ENCODE measurements at places on chromosomes 2 and 18.

DNA sequence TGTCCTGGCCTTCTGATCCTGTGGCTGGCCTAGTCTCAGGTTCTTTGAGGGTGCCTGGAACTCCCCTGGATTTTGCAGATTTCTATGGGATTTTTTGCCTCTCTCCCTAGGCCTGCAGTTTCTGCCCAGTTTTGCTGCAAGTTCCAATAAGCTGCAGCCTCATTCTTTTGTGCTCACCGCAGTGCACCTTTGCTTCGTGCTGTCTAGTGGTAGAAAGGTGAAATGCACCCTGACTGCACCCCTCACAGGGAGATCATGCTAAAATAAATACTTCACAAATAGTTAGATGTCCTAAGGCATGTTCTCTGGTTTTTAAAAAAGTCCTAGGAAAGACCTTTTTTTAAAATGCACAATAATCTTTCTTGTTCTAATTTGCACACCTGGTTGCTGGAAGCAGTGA is 72.5 kb downstream of the GNAL start:
- no peak for DNase-seq

DNA sequence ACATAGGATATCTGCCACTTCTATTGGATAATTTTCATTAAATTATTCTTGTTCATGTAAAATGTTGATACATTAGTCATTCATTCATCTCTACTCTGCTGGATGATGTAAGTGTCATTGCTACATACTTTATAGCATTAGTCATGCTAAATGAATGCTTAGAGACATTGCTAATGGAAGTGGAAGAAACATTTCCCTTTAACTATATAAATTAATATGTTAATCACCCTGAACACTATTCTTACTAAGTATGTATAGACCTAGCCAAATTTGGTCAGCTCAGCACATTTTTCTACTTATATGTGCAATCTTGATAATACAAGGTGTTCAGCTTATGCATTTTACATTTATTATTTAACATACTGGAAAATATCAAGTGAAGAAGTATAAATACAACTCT is 160.2 kb downstream of the DPP4 start:
- DNase-seq = peak; percentile 24

GRCh38 chr2:46774499-46775228 is 140.9 kb downstream of the MCFD2 start:
- DNase-seq = no peak

DNA sequence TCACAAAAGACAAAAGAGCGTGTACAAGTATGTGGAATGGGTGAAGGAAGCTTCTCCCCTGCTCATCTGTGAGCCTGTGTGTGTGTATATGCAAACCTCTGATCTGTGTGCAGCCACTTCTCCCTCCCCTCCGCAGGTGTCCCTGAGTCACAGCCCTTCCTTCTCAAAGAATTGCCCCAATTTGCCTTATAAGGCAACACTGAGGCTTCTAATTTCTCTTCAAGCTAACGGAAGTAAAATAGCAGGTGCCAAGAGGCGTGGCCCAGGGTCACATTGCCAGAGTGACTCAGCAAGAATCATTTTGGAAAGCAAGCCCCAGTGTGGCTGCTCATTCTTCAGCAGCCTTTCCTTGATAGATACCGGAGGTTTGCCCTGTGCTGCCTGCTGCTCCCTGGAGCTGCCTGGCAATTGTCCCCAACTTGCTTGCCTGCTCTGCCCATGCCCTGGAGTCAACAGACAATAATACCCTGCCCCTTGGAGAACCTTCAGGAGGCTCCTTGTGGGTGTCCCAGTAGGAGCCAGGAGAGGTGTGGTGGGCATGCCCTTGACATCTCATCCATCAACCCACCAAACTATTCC is 37.3 kb upstream of the BMP10 start:
- DNase-seq = no peak

GRCh38 chr2:25253153-25253626 is 84.8 kb upstream of the POMC start:
- DNase-seq = no peak

DNA sequence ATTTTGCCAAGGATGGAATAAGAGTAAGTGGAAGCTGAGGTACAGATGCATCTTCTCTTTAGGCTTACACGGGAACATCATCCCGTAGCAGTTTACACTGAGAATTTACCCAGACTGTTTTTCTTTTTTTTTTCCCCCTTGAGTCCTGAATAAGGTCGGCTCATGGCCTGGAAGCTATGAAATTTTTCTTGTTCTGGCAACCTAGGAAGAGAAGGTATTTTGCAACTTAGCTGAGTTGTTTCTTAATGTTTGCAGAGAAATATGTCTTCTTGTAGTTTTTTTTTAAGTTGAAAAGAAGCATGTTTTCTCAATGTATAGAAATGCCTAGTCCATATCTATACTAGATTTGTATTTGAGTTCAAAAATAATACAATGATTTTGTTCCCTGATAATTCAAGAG is 712.5 kb downstream of the TDRD15 start:
- no peak for DNase-seq

DNA sequence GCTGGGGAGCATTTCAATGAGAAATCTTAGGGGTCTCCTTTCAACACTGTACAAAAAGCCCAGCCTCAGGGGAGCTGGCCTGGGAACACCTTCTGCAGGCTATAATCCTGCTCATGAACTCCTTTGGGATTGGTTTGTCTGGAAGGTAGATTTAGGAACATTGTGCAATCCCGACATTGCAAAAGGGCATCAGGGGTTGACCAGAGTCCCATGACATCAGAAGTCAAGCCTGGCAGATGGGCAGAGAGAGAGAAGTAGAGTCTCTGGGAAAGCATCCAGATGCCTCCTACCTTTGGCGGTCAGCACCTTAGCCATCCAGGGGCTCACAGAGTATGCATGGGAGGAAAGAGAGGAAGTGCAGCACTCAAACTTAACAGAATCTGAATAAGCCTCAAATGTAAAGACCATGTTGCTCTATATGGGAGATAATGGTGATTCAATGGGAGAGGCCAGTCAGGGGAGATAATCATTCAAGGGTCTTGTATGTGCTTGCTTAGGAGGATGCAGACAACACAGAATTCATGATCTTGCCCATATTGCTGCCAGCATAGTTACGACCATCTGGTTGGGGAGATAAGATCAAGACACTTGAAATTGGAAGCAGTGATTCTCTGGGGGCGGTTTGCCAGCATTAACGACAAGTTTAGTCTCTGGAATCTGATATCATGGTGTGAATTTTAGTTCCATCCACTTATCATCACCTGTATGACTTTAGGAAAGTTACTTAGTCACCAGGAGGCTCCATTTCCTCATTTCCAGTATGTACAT is 58.3 kb upstream of the UPP2 start:
- no peak for DNase-seq

DNA sequence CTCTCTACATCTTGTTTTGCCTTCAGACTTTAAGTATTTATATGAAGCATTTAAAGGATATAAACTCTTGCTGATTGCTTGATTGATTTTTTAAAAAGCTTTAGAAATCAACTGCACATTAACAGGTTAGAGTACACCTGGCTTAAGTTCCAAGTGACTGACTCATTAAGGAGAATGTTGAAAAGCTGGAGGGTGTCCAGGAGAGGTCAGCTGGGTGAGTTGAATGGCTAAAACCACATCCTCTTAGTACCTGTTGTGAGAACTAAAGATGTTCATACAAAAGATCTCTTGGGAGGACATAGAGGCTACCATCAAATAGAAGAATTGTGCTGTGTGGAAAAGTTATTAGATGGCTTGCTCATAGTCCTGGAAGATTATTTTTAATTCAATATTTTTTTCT is 206.8 kb downstream of the TXNL1 start:
- DNase-seq = no peak

GRCh38 chr2:13114391-13114790 is 397.7 kb downstream of the TRIB2 start:
- DNase-seq = no peak

GRCh38 chr18:22018366-22018765 is 151.0 kb upstream of the GATA6 start:
- no peak for DNase-seq

DNA sequence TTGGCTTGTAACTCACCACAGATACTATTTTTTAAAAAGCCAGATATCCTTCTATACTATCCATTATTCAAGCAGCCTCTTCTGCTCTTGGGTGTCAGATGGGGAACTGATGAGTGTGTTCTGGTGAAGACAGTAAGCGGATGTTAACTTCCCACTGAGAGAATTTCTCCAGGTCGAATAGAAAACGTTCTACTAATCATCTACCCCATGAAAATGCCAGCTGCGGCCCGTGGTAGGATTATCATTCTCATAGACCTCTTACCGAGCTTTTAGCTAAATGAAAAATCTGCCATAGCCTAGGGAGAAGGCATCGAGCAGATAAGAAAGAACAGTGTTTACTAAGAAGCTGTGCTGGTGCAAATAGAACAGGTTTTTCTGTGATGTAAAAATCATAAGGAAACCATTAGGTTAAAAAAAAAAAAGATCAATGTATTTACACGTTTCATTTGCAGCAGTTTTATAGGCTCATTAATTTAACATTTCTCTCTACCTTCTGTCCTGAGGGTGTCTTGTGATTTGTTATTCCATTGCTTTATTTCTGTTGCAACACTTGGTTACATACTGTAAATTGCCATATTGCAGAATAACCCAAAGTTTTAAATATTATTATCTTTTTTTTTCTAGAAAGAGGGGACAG is 1521.5 kb upstream of the ZEB2 start:
- DNase-seq = no peak

GRCh38 chr2:168612719-168613118 is 156.6 kb downstream of the CERS6 start:
- DNase-seq = no peak

GRCh38 chr2:47062681-47063537 is 92.2 kb downstream of the STPG4 start:
- no peak for DNase-seq

DNA sequence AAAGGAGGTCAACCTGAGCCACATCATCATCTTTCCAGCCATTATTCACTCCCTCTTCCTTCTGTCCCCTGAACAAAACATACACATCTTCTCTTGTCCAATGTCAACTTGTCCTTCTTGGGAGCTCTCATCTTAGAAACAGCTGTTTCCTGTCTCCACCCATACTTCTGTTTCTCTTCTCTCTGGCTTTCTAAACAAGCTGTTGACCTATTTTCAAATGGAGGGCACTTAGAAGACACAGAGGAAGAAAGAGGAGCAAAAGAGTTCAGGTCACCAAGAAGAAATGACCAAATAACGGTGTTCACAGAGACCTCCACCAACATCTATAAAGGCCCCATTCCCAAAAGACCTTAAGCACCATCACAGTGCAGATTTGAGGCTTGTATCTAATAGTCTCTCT is 355.9 kb upstream of the HNRNPA3 start:
- no peak for DNase-seq

GRCh38 chr18:64017870-64018269 is 48.0 kb downstream of the SERPINB8 start:
- DNase-seq = peak; percentile 23

- DNase-seq = no peak
These were observed 75.1 kb downstream of the PLEKHM3 start for GRCh38 chr2:207950063-207950760.

- DNase-seq = no peak
These were observed 244.3 kb downstream of the ETAA1 start for GRCh38 chr2:67641312-67642045.

DNA sequence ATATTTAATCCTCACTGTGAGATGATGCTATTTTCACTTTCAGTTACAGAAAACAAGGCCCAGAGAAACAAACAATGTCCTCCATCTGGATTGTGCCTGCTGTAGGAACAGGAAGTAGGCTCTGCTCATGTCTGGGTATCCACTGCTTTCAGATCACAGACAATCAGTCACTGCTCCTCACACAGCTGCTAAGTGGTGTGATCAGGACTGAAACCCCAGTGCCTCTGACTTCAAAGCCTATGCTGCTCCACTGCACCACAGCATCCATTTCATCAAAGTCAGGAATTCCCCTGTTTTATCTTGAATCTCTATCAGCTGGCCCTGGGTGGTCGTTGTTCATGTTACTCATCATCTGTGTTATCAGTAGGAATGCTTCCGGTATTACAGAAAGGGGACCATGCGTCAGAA is 303.8 kb upstream of the TRIB2 start:
- no peak for DNase-seq

DNA sequence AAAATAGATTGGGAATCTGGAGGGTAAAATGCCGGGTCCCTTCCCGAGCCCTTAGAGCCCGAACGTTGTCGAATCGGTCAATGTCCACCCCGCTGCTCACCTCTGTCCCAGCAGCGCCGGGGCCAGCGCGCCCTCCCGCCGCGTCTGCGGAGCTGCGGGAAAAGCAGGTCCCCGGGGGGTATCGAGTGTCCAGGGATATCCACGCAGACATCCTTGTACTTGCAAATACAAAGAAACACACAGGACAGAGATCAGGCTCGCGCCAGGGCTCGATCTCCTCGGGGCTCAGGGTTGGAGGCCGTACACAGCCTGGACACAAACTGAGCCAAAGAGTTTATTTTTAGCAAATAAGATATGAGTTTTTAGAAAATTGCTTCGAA is 2.3 kb upstream of the GATA6 start:
- DNase-seq = no peak

DNA sequence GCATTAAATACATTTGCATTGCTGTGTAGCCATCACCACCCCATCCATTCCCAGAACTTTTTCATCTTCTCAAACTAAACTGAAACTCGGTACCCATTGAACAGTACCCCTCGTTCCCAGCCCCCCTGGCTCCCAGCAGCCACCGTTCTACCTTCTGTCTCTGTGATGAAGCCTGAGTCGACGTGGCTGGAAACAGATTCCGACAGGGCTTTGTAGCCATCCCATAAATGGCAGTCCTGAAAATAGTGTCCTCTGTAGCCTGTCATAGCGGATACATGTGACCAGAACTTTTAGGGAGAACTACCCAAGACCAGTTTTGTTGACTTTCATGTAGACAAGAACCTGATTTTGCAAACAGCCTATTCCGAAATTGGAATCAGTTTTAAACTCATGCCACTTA is 59.1 kb downstream of the TSHZ1 start:
- DNase-seq = no peak

- DNase-seq = no peak
These were observed 731.7 kb upstream of the ID2 start for GRCh38 chr2:7950035-7950612.

- DNase-seq = no peak
These were observed 48.2 kb downstream of the COL4A4 start for GRCh38 chr2:227115761-227116160.

DNA sequence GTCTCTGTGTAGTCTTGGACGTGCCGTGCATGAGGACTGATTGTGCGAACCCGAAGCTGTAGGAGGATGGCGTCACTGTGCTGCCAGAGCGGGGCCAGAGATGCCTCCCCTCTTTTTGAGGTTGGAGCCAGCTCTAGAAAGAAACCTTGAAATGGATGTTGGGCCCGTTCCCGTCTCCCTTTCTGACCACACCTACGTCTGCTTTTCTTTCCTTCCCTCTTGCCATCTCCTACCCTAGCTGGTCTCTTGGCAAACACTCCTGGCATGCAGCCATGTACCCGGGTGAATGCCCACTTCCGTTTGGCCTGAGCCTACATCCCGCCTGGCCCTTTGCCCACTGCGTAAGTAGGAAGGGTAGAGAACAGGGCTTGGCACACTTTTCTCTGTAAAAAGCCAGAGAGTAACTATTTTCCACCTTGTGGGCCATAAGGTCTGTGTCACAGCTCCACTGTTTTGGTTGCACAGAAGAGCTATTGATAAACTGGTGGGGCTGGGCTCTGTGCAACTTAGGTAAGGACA is 37.4 kb downstream of the SH3BP4 start:
- DNase-seq = peak; percentile 45

- no peak for DNase-seq
These were observed 84.2 kb downstream of the NCKAP5 start for GRCh38 chr2:133484106-133484505.

- DNase-seq = no peak
These were observed 62.8 kb downstream of the MEX3C start for GRCh38 chr18:51134721-51135120.

All from COLO829 (cell line).